ENCODE measurements at places on chromosomes 5 and 9.
A peak's percentile ranks its signal among the peaks of the same experiment; 100 is the strongest.

DNA sequence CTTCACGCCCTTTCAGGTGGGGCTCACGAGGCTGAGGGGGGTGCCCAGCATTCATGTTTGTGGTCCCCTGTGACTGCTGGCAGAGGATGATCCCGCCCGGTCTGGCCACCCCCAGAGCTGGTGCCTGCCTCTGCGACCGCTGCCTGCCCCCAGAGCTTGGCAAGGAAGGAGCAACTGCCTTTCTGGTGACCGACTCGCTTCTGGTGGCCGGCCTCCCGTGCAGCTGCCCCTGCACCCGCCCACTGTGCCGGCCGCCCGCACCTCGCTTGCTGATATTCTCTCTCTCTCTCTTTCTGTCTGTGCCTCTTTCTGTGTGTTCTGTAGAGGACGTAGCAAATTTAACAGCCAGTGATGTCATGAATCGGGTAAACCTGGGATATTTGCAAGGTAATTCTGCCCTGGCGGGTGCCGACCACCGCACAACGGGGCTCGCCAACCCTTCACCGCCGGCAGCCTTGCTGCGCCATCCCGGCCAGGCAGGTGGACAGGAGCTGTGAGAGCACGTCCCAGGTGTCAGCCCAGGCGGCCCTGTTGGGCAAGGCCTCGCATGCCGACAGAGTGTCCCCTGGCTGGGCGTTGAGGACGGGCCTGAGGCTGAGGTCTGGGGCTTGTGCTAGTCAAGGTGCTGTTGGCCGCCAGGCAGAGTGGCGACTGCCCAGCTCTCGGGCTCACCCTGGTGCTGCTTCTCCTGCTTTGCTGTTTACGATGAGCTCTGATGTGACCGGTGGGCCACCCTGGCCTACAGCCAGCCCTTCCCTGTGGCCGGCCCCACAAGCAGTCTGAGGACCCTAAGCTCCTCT is 86.0 kb downstream of the KCNT1 start:
- no peak for DNase-seq

DNA sequence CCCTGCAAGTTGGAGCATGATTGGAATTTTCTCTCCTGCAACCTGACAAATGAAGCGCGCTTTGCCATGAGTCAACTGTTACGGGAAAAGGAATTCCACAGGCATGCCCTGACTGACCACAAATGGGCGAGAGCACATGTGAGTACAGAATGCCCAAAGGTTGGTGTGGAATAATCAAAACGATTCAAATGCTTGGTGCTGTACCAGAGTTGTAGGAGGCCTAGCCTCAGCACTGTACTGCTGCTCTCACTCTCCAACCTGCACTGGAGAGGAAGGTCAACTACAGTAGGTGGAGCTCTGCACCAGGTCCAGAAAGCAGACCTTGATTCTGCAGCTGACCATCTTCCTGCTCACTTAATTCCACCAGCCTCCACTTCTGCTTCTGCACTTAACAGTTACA is 406.9 kb upstream of the ACTBL2 start:
- no peak for DNase-seq

DNA sequence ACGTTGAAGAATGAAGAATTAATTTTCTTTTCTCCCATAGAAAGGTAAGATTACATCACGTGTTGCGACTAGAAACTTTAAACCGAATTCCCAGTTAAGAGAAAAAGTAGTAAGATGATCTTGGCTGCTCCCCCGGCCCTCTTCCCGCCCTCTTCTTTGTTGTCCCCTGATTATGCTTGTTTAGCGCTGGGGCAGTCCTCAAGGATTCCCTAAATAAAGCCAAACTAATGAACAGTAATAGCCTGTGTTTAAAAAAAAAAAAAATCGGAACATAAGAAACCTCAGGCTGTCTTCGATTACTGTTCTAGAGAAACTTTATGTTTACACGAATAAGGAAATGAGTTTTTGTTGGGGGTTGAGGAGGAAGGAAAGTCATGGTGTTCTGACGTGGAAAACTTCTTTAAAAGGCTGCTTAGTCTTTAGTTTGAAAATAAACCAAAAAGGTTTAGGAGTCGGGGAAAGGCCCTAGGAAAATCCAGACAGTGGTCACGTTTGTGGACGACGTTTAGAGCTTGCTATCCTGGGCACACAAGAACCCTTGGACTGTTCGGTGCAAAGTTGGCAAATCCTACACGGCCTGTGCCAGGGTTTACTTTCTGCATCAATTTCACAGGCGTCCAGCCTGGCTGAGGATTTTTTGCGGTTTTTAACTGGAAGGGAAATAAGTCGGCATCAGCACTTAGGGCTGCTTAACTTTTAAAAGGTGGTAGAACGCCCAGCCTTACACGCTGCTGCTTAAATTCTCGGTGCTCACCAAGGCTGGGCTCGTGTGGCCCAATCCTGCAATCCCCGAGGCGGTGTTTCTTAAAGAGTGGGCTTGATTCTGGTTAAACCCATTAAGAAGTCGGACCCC is 1.1 kb upstream of the MAT2B start:
- peak; percentile 55 for DNase-seq

DNA sequence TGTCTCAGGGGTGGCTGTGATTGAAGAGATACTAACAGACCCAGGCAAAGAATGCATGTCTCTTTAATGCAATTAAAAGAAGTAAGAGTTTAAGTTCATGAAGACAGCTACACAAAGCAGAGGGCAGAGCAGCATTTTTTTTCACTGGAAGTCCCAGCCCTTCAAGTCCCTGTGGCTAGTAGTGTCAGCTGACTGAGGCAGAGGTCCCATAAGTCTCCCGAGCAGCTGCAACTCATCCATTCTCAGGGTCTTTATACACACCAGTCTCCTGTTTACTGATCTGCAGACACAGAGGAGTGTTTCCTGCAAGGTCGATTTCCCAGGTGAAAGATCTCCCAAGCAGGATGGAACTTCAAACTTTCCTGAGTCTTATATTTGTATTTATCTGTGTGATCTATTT is 169.4 kb upstream of the GLRA1 start:
- DNase-seq, result no peak

DNA sequence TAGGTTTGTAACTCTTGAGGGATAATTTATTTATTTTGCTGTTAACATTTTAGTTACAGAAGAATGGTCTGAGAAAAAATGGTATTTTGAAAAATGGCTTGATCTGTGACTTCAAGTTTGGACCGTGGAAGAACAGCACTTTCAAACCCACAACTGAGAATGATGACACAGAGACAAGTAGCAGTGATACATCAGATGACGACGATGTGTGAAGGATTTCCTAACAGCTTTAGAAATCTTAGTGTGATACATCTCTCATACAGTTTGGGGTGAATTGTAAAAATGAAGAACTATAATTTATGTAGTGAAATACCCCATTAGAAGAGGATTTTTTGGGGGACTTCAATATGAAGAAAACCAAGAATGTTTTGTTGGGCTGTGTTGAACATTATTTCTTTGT is 88.7 kb downstream of the GPBP1 start:
- no peak for DNase-seq

All from putamen (tissue), 1 donor.